ENCODE measurements at places on chromosomes 13 and 19.

DNA sequence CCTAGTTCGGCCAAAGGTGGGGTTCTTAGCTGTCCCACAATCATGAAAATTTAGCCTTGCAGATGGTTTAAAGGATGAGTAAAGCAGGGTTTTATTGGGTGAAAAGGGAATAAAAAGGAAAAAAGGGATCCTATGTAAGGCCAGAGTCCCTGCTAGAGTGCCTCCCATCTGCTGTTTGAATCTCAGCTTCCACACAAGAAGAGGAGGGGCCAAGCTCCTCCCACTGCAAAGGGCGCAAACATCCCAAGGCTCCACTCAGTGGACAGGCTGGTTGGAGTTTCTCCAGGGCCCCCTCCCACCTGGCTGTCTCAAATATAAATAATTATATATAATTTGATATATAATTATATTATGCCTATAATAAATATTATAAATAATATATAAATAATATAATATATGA, 1272.1 kb upstream of the PCDH20 start:
- DNase-seq, result no peak

- DNase-seq, result no peak
Measured at GRCh38 chr13:24827799-24828198, 63.8 kb downstream of the RNF17 start.

DNA sequence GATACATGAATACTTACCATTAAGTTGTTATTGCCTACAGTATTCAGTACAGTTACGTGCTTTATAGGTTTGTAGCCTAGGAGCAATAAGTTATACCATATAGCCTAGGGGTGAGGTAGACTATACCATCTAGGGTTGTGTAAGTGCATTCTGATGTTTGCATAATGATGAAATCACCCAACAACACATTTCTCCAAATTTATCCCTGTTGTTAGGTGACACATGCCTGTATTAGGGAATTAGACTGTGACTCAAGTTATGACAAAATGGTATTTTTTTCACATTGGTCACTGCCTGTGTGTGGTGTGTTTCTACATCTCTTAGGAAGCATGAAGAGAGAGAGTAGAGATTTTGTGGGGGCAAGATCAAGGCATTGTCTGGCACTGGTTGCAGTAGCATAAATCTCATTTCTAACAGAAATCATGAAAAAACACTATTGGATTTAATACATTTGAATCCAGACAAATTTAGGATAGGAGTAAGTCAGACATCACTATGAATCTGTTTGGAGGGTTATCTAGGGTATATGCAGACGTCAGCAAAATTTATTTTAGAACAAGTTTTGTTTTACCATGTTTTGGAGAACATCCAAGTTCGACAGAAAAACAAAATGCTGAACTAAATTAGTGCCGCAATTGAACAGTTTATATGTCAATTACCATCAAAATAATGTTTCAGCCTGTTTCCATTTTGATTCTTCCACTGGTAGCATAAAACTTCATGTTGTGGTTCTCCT, 332.1 kb downstream of the LMO7 start:
- DNase-seq, result no peak

- no peak for DNase-seq
Measured at GRCh38 chr13:25112695-25113255, 16.8 kb downstream of the PABPC3 start.

DNA sequence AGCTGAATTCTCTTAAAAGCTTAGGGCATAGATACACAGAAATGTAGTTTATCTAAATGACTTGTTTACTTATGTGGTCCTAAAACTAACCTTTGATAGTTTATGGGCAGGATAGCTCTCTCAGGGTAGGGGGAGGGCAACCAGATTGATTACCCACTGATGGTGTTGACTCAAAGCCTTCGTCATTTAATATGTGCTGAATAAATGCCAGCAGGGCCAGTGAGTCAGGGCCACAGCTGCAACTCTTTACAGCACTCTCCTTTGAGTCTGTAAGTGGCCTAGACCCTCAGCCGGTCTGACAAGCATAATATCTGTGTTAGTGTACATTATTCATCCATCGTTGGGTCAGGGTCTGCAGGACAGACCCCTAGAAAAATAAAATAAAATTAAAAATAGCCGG, 128.5 kb downstream of the ZNF675 start:
- DNase-seq, result no peak

GRCh38 chr13:58547419-58547818, 915.9 kb downstream of the PCDH17 start:
- no peak for DNase-seq

DNA sequence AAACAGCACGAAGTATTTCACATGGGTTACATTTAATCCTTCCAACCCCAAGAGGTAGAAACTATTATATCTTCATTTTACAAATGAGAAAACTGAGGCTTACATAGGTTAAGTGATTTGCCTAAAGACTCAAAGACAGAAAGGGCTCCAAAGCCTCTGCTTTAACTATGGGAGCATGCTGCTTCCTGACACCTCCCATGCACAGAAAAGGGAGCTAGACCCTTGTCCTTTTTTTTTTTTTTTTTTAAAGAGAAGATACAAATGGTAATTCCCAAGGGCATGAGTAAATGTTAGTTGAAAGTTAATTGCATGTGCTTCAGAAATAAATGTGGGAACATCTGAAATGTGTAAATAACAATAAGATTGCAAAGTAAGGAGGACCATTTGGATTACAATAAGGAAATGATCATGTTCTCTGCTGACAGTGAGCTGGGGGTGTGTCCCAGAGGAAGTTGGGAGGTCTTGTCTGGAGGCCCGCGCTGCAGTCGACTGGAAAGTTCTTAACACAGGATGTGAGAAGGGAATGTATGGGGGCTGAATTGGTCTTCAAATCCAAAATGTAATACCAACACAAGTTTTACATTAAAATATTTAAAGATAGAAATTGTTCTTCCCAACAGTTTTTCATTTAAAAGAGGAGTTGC, 500.3 kb downstream of the KLF12 start:
- DNase-seq, result no peak

DNA sequence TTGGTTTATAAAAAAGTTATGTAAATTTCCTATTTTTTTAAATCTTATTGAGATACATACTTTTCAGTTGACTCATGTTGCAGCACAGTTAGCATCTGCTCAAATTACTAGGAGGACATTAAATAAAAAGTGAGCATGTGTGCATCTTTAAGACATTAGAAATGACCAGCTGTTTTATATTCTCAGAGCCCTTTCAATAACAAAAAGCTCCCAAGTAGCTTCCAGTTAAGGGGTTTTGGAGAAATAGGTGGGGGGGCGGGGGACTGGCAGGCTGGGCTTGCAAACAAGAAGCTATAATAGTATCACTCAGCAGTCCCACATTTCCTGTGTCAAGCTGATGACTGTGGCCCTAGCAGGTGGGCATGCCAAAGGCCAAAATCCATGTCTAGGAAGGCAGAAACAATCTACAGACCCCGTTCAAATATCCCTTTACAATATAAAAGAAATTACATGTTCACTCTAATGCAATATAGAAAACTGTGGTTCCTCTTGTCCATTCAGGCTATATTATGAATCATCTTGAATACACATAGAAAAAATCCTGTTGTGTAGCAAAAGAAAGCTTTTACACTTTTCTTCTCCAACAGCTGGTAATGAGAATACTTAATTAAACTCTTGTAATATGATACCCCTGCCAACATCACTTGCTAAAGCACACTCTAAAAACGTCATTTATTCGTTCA, 1713.2 kb upstream of the SLC10A2 start:
- DNase-seq, result no peak

- no peak for DNase-seq
Measured at GRCh38 chr19:46809534-46810272, 21.3 kb upstream of the SLC1A5 start.

DNA sequence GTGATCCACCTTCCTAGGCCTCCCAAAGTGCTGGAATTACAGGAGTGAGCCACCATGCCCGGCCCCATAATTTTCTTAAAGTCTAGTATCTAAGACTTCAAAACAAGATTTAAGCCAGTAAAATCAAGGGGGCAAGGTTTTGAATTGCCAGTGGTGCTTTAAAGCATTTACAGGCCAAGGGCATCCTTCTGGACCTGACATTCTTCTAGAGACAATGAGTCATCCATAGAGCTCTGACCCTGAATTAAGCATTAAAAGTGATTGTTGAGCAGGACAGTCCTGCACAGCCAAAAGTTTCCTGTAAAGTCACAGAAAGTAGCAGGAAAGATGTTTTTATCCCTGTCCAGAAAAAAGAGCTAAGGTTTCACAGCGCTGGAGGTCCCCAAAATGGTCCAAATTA, 50.9 kb upstream of the ATP12A start:
- no peak for DNase-seq

- no peak for DNase-seq
Measured at GRCh38 chr13:106139377-106139776, 396.1 kb downstream of the EFNB2 start.

- no peak for DNase-seq
Measured at GRCh38 chr13:101915331-101915730, 462.9 kb downstream of the ITGBL1 start.

DNA sequence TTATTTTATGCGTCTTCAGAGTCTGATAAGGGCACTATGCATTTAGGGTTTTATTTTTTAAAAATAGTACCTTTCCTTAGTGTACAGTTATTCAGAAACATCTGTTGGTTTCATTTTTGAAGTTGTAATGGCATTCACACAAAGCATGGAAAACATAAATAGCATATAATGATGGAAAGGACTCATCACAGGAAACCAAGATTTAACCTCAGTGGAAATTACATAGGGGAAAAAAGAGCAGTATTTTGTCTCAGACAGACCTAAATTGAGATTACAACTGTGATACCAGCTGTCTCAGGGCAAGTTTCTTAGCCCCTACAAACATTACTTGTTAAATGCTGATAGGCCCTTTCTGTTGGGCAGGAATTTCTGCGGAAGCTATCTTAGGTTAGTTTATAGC, 57.2 kb downstream of the NHLRC3 start:
- DNase-seq, result no peak

DNA sequence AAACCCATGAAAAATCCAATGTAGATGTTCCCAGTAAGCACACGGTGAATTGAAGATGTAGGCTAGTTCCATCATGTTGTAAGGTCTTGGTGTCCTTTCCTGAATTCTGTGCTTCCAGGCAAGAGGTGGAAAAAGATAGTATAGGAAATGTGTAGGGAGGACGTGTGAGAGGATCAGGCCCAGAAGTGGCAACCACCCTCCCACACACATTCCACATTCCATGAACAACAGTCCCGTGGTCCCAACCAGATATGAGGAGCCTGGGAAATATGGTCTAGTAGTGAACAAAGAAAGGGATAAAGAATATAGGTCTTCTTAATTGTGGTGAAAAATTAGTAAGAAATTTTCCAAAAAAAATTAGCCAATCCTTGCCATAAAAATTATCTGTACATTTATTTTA, 1254.2 kb upstream of the SLC10A2 start:
- no peak for DNase-seq
